ENCODE measurements at places on chromosomes 5 and 9.

GRCh38 chr5:127870914-127871313, 167.7 kb downstream of the CCDC192 start:
- no peak for DNase-seq

DNA sequence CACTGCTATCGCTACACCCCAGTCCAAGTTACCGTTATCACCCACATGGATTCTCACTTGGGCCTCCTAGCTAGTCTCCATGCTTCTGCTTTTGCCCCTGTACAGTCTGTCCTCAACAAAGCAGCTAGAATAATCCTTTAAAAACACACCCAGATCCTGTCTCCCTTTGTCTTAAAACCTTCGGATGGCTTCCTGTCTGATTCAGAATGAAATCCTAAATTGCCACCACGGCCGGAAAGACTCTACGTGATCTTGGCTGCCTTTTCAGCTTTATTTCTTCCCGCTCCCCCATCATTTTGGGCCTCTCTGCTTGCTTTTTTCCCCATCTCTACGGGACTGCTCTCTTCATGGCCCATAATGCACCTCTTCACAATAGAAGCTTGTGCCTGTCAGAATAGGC, 33.4 kb downstream of the GDNF start:
- no peak for DNase-seq

GRCh38 chr9:5580650-5581049, 48.3 kb upstream of the RIC1 start:
- DNase-seq, result no peak

- DNase-seq, result no peak
Observed at GRCh38 chr9:80223897-80224296, 652.1 kb downstream of the TLE4 start.

GRCh38 chr5:15518786-15519185, 18.8 kb downstream of the FBXL7 start:
- DNase-seq, result no peak

GRCh38 chr5:143168171-143168741, 235.2 kb downstream of the NR3C1 start:
- DNase-seq, result no peak

GRCh38 chr5:78661044-78661443, 12.5 kb upstream of the LHFPL2 start:
- DNase-seq, result no peak

- DNase-seq, result no peak
Observed at GRCh38 chr5:75281716-75282465, 45.2 kb upstream of the ANKRD31 start.

GRCh38 chr5:54577528-54577927, 60.0 kb downstream of the SNX18 start:
- DNase-seq, result no peak

DNA sequence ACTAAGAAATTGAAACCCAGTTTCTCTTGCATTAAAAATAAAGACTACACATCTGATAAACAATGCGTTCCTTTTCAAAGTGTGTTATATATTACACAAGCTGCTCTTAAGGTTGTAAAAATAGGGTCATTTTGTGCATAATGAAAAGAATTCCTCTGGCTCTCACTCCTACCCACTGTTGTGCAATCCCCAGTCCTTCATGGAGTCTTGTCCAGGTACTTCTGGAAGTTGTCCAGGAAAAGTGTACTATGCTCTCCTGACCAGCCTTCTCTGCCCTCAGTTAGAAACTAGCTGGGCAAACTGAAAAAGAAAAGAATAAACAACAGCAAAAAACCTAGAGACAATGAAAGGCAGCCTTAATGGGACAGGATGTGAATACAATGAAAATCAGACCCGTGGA, 345.5 kb upstream of the PAPPA start:
- no peak for DNase-seq

GRCh38 chr9:133117271-133118178, 3.5 kb downstream of the RALGDS start:
- peak; percentile 8 for DNase-seq

GRCh38 chr9:8332871-8333270, 533.3 kb upstream of the DMAC1 start:
- DNase-seq, result no peak

DNA sequence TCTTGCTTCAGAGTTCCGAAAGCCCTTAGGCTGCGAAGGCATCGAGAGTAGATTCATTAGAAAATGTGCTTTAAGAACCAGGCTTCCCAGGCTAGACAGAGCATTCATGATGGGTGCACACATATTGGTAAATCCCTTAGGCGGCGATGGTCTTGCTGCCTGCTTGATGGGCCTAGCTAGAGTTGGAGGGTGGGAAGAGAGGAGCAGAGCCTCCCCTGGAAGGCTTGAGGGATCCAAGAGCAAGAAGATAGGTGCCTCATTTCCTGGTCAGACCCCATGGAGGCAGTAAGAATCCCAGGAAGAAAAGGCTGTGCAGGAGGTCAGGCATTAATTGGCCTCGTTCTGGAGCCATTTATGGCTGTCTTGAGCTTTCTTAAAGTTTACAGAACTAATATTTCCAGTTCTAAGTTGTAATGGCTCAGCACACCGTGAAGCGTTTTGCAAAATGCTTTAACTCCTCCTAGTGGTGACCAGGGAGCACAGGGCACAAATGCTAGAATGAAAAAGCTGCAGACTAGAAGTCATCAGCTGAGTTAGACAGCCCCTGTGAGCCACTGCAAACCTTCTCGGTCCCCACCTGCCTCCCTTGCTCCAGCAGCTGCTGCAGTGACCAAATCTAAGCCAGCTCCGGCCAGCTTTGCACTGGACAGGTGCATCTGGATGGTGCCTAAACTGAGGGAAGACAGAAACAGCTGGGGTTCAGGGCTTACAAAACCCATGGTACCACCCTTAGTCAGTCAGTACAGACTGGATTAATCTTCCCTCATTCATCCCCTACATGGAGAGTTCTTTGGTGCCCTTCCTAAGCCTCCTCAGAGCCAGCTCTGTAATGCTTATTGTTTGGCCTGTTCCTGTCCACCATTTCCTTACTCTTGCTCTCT, 14.7 kb downstream of the SLC45A2 start:
- peak; percentile 49 for DNase-seq

DNA sequence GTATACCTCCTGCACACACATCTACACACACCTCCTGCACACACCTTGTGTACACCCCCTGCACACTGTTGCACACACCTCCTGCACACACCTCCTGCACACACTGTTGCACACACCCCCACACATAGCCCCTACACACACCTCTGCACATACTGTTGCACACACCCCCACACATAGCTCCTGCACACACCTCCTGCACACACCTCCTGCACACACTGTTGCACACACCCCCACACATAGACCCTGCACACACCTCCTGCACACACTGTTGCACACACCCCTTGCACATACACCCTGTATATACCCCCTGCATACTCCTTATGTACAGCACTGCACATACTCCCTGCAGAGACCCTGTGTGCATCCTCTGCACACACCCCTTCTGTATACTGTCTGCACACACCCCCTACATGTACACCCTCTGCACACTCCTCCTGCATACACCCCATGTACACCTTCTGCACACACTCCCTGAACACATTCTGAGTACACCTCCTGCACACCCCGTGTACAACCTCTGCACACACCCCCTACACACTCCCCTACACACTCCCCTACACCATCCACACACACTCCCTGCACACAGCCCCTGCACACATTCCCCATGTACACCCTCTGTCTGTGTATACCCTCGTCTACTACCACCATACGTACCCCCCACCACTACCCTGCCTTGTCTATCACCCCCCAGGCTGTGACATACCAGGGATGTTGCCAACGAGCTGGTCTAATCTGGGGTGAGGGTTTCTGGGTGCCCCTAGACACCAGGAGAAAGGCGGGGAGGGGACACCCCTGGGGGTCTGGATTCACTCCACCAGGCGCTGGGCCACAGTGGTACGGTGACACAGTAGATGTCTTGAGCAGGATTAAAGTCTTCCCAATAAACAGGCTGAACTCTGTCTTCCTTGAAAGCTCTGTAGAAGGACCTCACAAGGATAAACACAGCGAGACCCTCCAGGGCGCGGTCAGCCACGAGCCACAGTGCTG, 1.1 kb upstream of the CEP72 start:
- no peak for DNase-seq

DNA sequence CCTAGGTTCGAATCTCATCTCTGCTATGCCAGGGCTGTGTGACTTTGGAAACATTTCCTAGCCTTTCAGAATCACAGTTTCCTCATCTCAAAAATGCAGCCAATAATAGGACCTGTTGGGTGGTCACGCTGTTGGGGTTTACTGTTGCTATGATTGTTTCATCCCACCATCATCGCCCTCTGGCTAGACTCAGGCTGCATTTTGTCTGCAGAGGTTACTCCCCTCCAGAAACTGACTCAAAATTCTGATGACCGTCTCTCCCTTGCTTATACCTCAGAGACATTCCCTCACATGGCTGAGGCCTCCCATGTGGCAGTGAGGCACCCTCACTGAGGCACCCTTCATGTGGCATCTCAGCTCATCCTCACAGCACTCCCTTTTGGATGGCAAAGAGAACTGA, 61.6 kb downstream of the COL27A1 start:
- DNase-seq, result no peak

- DNase-seq, result no peak
Observed at GRCh38 chr9:86405926-86406325, 51.7 kb upstream of the TUT7 start.

- DNase-seq, result peak; percentile 98
Observed at GRCh38 chr5:141040771-141041426, 10.3 kb upstream of the PCDHB1 start.

DNA sequence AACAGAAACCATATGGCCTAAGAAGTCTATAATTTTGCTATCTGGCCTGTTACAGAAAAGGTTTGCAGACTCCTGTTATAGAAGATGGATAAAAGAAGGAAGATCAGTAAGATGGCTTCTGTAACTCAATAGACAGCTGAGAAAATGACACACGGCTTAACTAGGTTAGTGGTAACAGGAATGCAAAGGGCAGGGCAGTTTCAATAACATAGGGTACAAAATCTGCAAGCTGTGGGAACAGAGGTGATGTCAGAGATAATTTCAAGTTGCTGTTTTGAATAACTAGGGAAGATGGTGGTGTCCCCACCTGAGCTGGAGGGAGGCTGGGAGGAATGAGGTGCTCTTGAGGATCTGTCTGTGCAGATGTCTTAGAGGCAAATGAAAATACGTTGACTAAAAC, 106.5 kb downstream of the GLIS3 start:
- no peak for DNase-seq

DNA sequence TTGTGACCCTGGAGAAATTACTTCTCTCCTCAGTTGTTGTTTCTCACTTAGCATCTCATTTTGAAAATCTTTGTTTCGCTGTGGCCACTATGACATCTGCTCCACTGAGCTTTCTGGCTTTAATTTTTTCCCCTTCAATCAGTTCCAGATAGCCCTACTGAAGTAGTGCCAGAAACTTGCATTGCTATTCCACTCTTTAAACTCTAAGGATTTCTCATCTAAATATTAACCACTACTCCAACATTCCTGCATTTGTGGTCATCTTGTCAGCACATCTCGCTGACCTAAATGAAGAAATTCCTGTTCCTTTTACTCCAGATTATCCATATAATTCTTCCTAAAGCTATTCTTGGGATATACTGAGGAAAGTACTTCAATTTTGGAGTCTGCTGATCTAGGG, 15.3 kb upstream of the NOL6 start:
- no peak for DNase-seq

DNA sequence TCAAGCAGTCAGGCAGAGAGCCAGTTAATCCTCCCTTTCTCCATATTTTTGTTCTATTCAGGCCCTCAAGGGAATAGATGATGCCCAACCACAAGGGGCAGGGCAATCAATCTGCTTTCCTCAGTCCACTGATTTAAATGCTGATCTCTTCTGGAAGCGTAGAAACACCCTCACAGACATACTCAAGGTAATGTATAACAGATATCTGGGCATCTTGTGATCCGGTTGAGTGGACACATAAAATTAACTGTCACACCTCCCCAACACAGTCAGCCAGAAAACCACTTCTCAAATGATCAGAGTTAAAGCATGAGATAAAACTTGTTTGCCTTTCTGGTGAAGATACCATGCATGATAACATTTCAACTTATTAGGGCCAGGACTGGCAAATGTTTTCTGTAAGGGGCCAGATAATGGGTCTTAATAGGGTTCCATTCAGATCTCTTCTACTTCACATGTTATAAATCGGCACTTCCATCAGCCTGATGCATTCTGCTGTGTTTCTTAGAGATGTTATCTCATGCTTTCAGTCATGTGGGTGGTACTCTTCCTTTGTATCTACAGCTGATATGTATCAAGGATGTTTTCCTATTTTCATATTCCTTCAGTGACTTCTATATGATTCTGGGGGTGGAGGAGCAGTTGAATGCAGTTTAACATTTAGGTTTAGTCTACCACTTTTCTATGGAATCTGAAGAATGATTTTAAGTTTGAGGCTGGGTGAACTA, 58.9 kb upstream of the CNTLN start:
- DNase-seq, result no peak

GRCh38 chr9:32339424-32339823, 45.0 kb upstream of the ACO1 start:
- no peak for DNase-seq

GRCh38 chr5:37838152-37838932, 1.5 kb downstream of the GDNF start:
- no peak for DNase-seq
